ENCODE measurements at places on chromosomes 7 and 10.

DNA sequence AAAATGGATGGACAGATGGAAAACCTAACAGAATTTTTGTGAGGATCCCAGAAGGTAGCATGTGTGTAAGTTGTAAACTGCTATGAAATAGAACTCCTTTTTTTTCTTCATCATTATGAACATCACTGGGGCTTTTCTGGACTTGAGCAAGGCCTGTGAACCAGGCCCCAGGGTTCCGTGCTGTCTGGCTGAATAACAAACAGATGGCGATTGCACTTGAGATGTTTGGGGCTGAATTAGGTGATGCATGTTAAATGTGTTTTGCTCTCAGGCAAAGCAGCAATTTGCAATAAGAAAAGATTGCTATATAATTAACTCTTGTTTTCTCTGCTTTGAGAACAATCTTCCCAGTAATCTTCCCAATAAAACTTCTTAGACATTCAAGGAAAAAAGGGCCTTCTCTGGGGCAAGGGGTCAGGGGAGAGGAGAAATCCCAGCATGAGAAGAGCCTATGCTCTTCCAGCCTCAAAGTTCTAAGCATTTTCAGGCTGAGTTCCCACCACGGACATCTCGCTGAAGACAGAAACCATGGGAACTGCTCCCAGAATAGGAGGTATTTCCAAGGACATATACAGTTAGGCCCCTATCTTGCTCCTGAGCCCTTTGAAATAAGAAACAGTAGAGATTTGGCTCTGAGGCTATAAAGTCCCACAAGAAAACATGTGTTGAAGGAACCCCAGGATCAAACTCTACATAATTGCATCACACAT is 98.7 kb downstream of the ITIH5 start:
- no peak for DNase-seq

DNA sequence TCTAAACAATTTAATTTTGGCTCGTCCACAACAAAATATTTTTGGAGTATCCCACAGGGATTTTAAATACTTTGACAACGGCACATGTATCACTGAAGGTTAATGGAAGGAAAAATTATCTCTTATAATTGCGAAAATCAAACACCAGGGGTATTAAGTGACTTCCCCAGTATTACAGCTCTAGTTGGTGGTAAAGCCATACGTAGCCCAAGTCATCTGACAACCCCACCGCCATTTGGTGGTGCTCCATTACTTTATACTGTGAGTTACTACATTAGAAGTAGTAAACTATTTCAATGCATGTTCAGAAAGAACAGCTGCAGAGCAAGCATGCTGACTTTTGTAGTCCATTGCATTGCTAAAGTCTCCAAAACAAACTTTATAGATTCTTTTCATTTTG is 179.7 kb downstream of the HGF start:
- DNase-seq, result no peak

GRCh38 chr10:42991442-42992098 is 85.3 kb upstream of the RET start:
- no peak for DNase-seq

DNA sequence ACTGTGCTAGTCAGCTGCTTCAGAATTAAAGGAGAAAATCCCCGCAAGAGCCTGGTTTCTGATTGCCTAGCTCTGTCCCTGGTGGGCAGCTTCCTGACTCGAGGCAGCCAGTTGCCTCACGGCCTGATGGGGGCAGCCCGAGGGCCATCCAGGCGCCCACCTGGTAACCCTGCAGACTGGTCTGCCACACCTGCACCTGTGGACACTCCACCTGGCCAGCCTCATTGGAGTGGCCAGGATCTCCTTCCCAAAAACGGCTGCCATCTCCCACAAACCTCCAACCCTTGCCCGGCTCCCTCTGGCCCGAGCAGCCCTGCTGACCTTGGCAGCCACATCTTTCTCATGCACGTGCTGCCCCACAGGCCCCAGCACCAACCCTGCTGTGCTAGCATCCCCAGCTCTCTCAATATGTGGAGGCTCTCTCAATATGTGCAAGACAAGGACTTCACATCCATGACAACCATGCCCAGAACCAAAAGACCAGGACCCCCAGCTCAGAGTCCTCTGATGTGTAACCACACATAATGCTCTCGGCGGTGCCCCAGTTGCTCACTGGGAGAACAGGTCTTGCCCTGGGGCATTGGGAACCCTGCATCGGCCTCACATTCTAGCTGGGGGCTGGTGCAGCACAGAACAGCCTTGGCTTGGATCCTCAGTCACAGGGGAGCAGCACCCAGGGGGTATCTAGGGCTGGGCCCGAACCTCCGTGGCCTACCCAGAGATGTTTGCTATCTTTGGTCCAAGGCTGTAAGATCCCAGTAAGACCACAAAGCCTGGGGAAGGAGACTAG is 14.6 kb downstream of the DRGX start:
- DNase-seq, result no peak

DNA sequence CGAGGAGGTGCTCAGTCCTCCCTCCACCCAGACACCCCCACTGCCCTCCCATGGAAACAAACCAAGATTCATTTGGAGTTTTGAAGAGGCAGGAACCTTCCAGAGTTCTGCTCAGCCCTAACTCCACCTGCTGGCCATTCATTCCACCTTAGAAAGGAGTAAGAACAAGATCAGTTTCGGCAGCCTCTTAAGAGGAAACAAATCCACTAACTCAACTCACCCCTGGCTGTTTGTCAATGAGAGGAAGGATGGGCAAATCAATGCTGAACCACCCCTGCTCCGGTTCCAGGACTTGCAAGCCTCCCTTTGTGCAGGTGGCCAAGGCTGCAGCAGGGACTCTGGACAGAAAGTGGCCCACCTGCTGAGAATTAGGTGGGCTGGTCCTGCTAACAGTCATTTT is 26.2 kb downstream of the CCDC3 start:
- no peak for DNase-seq
